Activated CD4-positive, alpha-beta T cell treated with anti-CD3 and anti-CD28 coated beads for 4 hours (primary cell): ENCODE measurements at places on chromosomes 11 and 22.

DNA sequence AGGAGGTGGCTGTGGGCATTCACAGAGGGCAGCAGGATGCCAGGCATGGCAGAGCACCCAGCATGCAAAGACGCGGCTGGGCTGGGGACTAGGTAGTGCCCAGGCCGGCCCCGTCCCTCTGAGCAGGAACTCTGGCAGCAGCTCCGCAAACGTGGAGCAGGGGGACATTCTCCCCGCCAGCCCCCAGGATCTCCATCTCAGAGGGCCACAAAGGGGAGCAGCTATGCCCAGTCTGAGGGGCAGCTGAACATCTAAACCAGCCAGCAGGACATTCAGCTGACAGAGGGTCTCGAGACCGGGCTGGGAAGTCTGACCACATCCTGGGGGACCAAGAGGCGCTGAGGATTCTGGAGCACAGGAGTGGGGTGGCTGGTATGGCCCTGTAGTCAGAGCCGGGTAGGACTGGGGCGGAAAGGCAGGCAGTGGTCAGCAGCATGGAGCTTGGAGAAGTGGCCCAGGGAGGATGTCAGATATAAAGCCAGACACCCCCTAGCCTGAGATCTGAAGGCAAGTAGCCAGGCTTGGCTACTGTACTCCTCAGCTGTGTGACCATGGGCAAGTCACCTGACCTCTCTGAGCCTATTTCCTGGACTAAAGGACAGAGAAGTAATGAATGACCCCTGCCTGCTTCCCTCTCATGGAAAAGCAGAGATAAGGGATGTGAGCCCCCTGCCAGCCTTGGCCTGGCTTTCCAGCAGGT is 10.2 kb downstream of the PMM1 start:
- no peak for DNase-seq

DNA sequence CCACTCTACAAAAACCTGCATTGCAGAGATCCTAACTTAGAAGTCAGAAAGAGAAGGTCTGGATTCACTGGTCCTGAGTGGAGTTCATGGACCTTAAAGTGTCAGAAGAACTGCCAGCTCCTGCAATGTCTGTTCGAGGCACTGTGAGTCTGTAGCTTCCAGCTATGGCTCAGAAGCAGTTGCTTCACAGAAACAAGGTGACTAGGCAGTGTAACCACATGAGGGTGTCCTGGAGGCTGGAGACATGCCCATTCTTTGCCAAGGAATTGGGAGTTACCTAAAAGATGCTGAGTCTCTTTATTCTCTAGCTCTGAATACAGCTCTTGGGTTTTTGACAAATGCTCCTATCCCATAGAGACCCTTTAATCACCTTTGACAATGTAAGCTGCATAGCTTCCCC is 130.5 kb downstream of the SPON1 start:
- no peak for DNase-seq

DNA sequence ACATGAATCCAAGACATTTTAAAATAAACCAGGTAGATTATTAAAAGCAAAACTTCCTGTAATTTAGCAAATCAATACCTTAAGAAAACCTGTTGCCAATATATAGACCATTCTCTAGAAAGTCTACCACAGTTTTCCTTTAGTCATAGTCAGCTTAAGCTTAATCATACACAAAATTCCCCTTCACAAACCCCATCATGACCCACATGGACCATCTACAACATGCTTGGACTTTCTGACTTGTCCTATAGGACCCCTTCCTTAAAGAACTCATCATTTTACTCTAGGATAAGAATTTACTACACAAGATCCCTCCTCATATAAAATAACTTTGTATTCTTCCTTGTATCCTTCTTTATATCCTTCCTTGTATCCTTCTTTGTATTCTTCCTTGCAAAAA is 16.2 kb upstream of the RNASEH2C start:
- DNase-seq = no peak

DNA sequence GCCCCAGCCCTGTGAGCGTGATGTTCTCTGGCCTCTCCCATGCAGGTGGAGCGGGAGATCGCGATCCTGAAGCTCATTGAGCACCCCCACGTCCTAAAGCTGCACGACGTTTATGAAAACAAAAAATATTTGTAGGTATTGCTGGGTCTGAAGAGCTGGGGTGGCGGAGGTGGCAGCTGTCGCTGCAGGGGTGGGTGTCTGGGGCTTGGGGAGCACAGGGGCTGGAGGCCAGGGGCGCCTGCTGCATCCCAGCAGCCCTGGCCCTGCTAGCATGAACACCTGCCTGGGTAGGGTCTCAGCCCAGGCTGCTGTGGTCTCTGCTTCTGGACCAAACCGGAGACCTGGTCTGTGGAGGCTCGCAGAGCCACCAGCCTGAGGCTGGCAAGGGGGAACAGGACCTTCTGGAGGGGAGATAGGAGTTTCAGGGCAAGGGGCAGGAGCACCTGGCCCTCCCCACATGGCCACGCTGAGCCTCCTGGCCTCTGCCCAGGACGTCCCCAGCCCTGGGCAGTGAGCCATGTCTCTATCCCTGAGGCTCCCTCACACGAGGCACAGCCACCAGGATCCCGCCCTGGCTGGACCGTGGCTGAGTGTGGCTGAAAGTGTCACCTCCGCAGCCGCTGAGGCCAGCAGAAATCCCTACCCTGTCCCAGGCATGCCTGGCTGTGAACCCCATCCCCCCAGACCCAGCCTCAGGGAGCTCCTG is 48.2 kb downstream of the MOB2 start:
- no peak for DNase-seq

- no peak for DNase-seq
These were observed 460.5 kb downstream of the BRD1 start for GRCh38 chr22:49367041-49367697.

DNA sequence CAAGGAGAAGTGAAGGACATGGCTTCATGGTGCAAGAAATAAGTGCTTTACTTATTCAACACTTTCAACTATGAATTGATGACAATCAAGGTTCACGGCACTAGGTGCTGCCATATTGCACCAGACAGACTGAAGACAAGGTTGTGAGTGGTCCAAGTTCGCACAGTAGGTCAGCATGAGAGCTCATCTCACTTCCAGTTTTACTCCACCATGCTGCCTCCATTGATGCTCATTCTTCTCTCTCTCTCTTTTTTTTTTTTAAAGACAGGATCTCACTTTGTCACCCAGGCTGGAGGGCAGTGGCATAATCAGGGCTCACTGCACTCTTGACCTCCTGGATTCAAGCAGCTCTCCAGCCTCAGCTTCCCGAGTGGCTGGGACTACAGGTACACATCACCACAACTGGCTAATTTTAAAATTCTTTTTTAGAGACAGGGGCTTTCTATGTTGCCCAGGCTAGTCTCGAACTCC is 47.7 kb downstream of the EHF start:
- DNase-seq = no peak

DNA sequence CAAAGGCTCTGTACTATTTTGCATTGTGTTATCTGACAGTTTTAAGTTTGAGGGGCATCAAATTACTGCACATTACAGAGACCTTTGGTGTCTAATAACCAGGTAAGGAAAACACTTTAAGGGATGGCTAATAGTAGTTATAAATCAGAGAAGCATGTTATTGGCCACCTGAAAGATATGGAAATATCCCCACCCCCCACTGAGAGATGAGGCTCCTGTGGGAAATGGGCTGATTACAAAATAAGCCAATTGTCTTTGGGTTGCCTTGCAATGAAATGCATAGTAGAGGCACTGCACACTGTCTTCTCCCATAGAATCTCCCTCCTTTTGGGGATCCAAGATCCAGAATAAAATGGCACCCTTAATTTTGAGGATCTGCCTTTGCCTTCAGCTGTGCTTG is 91.0 kb downstream of the IGLL5 start:
- no peak for DNase-seq
